DND-41 (cell line): ENCODE measurements at places on chromosomes 12 and 14.

GRCh38 chr12:111826316-111826715 is 15.7 kb upstream of the MAPKAPK5 start:
- no peak for DNase-seq

- no peak for DNase-seq
Observed at GRCh38 chr14:97299661-97300060, 502.5 kb downstream of the VRK1 start.

DNA sequence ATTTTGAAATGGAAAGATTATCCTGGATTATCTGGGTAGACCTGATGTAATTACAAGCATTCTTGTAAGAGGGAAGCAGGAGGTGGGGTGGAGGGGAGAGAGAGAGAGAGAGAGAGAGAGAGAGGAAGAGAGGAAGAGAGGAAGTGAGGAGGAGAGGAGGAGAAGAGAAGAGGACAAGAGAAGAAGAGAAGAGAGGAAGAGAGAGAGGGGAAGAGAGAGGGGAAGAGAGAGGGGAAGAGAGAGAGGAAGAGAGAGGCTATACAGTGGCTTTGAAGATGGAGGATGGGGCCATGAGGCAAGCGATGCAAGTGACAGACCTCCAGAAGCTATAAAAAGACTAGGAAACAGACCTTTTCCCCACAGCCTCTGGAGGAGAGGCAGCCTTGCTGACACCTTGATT is 13.7 kb upstream of the CHST11 start:
- DNase-seq, result no peak

DNA sequence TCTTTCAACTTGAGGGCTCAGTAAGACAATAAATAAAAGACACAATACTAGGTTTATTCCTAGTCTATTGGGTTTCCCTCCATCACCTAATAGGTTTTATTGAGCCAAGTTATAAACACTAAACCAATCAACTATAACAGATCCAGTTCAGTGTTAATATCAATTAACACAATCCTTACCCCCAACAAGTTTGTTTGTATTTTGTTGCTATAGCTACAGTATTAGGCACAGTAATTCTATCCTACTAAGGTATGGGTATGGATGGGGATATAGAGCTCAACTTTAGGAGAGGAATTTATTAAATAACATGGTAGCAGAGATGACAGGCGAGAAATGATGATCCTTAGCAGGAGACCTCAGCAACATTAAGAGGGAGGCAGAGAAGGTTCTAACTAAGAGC is 13.3 kb downstream of the PPP4R3A start:
- no peak for DNase-seq

DNA sequence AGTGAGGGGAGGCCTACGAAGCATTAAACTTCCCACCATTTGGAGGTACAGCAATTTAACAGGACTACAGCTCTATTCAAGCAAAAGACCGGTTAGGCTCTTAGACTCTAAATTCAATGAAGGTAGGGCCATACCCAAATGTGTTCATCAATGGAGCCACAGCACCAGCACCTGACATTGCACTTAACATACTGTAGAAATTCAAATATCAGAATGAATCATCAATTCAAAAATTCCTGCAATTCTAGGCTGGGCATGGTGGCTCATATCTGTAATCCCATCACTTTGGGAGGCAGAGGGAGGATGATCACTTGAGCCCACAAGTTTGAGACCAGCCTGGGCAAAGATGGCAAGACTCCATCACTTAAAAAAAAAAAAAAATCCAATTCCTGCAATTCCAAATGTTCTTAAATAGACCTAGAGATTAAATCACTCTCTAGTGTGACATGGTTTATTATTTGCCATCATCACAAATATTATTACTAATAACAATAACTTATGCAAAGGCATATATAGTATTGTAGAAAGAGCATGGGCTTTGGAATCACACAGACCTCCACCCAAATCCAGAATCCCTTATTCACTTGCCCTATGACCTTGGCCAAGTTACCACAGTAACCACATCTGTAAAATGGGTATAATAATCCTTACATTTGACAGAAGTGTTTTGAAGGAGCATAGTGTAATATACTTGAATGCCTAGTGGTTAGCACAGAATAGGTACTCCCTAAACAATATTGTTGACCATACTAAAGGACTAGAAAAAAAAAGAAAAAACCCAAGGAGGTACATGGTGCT is 59.4 kb downstream of the CIT start:
- DNase-seq, result no peak

DNA sequence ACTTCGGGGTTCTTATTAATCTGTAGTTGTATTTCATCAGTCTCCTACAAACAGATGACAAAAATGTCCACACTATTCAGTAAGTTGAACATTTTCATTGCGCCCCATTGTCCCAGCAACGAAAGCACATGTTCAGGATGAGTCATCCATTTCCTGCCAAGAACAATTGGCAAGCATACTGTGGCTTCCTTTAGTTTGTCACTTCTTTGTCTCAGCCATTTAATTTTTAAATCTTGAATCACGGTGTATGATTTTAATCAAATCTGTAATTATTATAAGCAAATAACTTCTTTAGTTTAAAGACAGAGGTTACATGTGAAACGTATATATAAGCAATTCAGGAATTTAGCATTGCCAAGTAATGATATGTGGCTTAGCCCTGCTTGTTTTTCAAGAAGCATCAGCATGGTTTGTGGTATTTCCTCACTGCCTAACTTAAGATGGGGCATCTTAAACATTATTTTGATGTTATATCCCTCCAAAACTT is 211.3 kb upstream of the KRR1 start:
- DNase-seq, result peak; percentile 67

GRCh38 chr12:13193505-13194231 is 2.9 kb upstream of the EMP1 start:
- DNase-seq, result no peak

DNA sequence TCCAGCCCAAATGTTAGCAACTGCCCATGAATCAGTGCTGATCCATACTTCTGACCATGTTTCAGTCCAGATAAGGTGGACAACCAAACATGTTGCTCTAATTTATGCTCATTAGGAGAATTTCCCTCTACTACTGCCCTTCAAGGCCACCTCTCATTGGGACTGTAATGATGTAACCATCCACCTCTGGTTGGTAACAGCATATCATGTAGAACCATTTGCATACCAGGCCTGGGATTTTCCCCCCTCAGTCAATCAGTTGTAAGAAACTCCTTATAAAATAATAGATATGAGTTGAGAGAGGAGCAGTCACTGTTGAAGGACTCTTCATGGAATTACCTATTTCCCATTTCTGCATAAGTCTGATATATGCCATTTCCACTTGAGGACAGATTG is 17.8 kb upstream of the YAF2 start:
- no peak for DNase-seq

DNA sequence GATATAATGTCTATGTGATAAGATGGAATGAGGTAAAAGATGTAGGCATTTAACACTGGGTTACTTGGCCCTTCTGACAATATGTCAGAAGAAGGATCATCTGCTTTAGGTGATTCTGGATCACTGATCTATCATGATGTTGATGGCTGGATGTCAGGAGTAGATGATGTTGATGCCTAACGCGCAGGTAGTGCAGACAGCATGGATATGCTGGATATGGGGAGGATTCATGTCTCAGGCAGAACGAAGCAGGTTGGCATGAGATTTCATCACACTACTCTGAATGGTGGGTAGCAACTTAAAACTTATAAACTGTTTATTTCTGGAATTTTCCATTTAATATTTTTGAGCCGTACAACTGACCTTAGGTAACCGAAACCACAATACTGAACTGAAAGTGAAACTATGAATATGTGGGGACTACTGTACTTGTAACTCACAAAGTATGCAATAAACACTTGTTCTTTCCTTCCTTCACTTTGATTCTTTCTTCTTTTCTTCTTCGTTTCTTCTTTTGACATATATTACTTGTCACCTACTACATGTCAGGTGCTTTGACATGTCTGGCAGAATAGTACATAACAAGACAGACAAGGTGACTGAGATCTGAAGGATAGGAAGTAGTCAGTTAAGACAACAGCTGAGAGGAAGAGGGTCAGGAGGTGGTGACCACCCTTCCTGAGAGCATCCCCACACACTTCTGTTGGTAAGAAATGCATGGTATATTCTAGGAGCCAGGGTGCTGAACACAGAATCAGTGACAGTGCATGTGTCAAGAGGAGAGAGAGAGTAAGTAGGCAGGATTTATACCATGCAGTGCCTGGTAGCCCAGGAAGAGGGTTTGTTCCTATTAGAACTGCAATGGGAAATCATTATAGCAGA is 238.8 kb downstream of the PPFIA2 start:
- peak; percentile 6 for DNase-seq

DNA sequence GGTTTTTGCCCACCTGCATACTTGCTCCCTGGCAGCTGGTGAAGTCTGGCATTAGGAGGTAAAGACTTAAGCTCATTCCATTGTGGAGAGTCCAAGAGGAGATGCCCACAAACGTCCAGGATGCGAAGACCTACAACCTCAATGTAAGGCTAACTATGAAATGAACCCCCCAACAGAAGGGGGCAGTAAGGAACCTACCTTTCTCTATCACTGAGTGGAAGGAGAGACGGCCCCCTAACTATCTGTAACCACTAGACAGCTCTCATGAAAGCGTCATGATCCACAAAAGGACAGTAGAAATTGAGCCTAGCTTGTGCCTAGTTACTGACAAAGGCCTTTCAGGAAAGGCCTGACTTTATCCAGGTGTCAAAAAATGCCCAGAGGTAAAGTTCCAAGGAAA is 55.3 kb downstream of the ZFYVE21 start:
- no peak for DNase-seq

DNA sequence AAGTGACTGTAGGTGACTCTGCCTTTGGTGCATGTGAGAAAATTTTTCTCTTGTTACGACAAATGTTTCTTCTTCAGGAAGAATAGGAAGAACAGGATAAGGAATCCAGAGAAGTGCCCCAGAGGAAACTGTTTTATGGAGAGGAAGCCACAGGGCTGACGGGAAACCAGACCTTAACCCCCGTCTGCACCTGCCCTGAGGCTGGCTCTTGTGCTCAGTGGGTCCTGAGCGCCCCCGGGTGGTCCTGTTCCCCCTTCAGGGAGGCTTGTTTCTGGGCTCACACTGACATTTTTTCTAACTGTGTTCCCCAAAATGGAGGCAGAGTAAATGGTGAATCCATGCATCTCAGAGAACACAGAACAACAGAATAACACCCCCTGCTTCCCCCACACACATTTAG is 691.8 kb downstream of the TMEM121 start:
- peak; percentile 87 for DNase-seq

GRCh38 chr12:10540776-10541205 is 35.1 kb downstream of the EIF2S3B start:
- DNase-seq, result no peak

- no peak for DNase-seq
Observed at GRCh38 chr14:105937253-105938054, 411.1 kb downstream of the TMEM121 start.

DNA sequence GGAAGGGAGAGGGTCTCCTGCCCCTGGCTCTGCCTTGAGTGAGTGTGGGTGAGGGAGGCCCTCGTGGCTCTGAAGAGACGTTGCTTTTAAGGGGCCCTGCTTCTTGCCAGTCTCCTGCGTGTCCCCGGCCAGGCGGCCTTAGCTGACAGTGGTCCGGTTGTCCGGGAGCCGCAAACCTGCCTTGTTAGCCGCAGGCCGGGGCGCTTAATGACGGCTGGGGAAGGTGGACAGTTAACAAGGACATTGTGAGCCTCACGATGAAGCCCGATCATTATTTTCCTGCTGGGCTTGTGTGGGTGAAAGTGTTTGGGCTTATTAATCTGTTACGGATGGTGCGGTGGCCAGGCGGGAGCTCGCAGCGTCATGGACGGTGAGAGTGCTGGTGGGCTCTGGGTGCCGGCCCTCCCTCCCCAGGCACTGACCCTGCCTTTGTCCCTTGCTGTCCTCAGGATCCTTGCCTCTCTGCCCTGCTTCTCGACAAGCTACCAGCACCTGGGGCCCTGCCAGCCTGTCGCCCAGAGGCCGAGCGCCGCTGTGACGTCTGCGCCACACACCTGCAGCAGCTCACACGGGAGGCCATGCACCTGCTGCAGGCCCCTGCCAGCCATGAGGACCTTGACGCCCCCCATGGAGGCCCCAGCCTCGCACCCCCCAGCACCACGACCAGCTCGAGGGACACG is 13.3 kb downstream of the KIF26A start:
- no peak for DNase-seq

GRCh38 chr12:117774941-117775775 is 193.6 kb downstream of the KSR2 start:
- peak; percentile 22 for DNase-seq

- DNase-seq, result no peak
Observed at GRCh38 chr14:47427629-47428028, 247.8 kb downstream of the MDGA2 start.

GRCh38 chr14:46377305-46377704 is 274.3 kb downstream of the RPL10L start:
- no peak for DNase-seq

- DNase-seq, result no peak
Observed at GRCh38 chr12:59372956-59373355, 222.9 kb upstream of the SLC16A7 start.

- DNase-seq, result no peak
Observed at GRCh38 chr12:53924521-53925405, 13.9 kb upstream of the HOXC13 start.

DNA sequence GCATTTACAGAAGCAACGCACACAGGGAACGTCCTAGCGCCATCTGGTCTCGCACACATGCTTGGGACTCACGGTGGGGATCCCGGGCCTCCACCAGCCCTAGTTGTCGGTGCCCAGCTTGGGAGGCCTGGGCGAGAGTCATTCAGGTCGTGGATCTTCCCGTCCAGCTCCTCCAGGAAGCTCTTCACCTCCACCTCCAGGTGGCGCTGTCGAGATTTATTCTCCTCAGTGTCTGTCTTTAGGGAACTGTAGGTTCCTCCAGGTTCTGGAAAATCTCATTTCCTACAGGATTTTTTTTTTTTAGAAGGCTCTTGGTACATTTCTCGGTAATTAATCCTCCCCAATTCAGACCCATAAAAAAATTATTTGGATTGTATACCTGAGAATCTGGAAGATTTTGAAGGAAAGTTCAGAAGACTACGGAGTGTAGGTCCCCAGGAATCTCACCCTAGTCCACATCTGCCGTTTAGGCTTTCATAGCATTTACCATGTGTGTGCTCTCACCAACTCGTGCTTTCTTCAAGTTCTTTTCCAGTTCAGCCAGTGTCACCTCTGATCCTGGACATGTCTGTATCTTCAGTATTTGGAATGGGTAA is 910.0 kb downstream of the TMEM121 start:
- DNase-seq, result peak; percentile 70

GRCh38 chr14:69693801-69694729 is 72.9 kb upstream of the SRSF5 start:
- DNase-seq, result no peak
